Epithelial cell of esophagus (primary cell): ENCODE measurements at places on chromosomes 3 and 15.
A peak's percentile ranks its signal among the peaks of the same experiment; 100 is the strongest.

GRCh38 chr3:20346916-20347315 lies 160.9 kb upstream of the SGO1 start:
- no peak for DNase-seq

DNA sequence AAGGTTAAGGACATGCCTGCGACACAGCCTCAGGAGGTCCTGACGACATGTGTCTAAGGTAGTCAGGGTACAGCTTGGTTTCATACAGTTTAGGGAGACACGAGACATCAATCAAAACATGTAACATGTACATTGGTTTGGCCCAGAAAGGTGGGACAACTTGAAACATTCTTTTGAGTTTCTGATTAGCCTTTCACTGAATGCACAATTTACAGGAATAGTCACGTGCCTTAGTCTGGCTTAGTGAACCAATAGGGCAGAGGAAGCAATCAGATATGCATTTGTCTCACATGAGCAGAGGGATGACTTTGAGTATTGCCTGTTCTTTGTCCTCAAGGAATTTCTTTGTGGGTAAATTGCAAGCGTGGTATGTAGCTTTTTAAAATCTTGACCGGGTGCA lies 24.5 kb upstream of the HDAC11 start:
- no peak for DNase-seq

- no peak for DNase-seq
Measured at GRCh38 chr3:180828001-180828720, 84.3 kb upstream of the FXR1 start.

DNA sequence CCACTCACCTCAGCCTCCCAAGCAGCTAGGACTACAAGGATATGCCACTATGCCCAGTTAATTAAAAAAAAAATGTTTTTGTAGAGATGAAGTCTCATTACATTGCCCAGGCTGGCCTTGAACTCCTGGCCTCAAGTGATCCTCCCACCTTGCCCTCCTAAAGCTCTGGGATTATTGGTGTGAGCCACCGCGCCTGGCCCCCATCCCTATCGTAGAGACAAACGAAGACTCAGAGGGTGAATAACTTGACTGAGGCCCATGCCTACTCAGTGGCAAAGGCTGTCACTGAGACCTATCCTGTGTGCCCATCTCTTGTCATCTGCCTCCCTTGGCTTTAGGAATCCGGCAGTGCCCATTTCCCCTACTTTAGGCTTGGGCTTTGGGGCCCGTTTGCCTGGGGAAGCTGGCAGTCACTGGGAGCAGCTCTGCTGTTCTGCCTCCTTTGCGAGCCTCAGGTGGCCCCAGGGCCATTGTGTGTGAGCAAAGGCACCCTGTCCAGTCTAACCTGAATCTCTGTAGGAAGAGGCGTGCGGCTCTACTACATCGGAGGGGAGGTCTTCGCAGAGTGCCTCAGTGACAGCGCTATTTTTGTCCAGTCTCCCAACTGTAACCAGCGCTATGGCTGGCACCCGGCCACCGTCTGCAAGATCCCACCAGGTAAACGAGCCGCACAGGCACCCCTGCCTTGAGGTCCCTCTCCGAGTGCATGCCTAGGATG lies 70.1 kb downstream of the AAGAB start:
- no peak for DNase-seq

DNA sequence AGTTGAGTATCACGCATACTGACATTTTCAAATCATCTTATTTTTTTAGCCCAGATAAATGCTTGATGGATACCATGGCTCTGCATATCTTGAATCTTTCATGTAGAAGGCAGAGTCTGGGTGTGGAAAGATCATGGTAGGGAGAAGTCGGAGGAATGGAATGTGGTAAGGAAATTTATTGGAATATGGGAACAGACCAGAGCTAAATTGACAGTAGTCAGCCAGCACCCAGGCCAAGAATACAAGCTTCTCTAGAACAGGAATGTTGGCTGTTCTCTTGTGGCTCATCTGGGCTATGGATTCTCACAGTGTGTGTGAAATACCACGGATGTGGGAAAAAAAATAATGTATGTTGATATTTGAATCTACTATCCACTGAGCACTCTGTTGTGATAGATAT lies 305.7 kb upstream of the COL8A1 start:
- DNase-seq = no peak

- DNase-seq = peak; percentile 73
Measured at GRCh38 chr15:32852771-32853170, 135.0 kb downstream of the GREM1 start.

DNA sequence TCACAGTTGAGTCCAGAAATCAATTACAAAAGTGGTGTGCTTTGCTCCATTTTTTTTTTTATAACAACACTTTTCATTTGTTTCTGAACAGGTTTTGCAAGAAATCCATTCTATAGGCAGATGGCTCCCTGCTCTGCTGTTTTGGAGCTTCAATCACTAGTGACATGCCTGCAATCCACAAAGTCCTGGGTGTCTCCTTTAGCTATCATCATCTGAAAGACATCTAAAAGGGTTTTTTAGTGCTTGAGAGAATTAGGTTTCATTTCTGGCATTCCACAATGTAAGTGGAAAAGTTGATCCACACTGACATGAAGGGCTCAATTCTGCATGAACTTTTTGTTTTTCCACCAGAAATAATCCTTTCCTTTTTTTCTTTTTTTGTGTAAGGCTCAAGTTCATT lies 24.0 kb upstream of the MEIS2 start:
- no peak for DNase-seq

DNA sequence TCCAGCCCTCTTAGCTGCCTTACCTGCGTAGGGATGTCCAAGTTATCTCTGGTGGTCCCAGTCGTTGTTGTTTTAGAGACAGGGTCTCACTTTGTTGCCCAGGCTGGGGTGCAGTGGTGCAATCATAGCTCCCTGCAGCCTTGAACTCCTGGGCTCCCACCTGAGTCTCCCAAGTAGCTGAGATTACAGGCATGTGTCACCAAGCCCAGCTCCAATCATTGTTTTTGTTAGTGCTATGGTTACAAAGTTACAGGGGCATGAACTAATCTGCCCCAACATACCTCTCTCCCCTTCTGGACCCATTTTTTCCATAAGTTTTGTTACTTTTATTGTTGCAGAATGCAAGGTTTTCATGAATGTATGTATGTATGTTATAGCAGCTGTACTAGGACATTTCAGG lies 54.7 kb downstream of the CTDSPL2 start:
- no peak for DNase-seq

- no peak for DNase-seq
Measured at GRCh38 chr3:43287500-43287873, 1.1 kb downstream of the SNRK start.

DNA sequence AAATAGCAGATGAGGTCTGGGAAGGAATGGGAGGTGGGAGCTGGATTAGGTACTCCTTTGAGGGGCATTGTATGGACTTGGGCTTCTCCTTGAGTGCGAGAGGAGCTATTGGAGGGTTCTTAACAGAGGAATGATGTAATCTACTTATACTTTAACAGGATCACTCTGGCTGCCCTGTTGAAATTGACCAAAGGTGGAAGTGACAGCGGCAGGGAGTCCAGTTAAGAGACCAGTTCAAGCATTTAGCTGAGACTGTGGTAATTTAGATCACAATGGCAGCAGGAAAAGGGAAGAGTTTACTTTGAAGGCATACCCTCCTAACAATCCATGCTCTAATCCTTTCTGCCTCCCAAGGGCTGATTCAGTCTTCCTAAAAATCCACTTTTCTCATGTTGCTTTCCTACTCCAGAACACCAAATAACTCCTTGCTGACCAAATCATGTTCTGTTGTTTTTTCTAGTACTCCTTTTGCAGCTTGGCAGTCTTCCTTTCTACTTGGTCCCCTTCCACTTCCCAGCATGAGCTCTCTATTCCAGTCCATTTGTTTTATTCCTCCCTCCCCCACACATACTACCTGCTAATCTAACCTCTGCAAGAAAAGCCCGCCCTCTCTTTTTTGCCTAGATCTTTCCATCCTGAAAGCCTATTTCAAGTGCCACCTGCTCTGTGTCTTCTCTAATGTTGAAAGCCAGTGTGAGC lies 139.4 kb downstream of the NECTIN3 start:
- DNase-seq = no peak

DNA sequence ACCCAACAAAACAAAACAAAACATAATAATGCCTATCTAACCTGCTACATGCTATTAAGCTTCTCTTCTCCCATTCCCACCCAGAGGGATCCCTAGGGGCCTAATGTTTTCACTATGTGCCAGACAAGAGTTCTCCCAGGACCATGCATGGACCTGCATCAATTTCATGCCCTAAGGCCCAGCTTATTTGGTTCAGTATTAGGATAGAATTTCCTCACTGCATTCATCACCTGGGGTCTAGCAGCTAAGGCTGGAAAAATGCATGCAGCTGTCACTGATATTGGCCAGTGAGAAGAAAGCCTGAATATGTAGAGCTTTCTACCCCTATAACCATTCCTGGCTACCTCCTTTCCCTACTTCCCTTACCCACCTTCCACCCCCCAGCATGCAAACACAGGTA lies 2.0 kb upstream of the HCLS1 start:
- no peak for DNase-seq

GRCh38 chr15:57323806-57324589 lies 52.3 kb upstream of the CGNL1 start:
- DNase-seq = peak; percentile 89

DNA sequence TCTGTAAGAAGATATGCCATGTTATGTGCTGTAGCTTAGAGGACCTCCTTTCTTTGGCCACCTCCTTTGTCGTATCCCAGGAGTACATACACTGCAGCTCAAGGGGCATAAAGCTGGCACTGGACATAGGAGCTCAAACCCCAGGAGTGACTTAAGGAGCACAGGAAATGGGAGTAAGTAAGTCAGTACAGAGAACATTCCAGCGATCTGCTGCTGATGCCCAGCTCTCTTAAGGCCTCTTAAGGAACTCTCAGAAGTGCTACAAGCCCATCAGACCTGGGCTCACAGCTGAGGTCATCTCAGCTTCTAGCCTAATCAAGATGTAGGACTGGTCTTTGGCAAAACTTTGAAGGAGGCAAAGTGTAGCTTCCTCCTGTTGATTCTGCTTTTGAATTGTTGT lies 21.6 kb upstream of the ACTL6A start:
- no peak for DNase-seq

GRCh38 chr3:41794748-41795589 lies 166.9 kb downstream of the ULK4 start:
- no peak for DNase-seq

- peak; percentile 10 for DNase-seq
Measured at GRCh38 chr3:173584093-173584837, 186.7 kb downstream of the NLGN1 start.

DNA sequence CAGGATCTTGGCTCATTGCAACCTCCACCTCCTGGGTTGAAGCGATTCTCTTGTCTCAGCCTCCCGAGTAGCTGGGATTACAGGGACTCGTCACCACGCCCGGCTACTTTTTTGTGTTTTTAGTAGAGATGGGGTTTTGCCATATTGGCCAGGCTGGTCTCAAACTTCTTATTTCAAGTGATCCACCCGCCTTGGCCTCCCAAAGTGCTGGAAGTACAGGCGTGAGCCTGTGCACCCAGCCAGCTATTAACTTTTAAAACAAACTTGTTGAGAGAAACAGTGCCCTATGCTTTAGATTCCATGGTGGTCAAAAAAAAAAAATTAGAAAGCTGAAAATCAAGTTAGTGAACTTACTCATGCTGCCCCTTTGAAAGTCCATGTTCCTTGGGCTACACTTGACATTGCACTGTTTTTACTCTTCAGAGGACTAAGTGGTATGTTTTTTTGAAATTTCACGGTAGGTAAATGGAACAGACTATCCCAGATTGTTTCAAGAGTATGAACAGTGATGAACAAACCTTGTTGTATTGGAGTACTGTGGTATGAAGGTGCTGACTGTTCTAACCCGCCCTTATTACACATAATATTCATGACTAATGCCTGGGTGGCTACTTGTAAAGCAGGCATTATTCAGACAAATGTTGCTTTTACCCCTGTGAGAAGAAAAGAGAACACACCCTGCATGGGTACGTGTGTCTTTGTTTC lies 206.9 kb downstream of the KLHL25 start:
- DNase-seq = peak; percentile 95

GRCh38 chr15:55240125-55240760 lies 43.5 kb upstream of the RSL24D1 start:
- no peak for DNase-seq

- DNase-seq = no peak
Measured at GRCh38 chr3:53806182-53807116, 39.8 kb downstream of the CHDH start.

GRCh38 chr3:46538803-46539442 lies 27.2 kb downstream of the LRRC2 start:
- DNase-seq = no peak

DNA sequence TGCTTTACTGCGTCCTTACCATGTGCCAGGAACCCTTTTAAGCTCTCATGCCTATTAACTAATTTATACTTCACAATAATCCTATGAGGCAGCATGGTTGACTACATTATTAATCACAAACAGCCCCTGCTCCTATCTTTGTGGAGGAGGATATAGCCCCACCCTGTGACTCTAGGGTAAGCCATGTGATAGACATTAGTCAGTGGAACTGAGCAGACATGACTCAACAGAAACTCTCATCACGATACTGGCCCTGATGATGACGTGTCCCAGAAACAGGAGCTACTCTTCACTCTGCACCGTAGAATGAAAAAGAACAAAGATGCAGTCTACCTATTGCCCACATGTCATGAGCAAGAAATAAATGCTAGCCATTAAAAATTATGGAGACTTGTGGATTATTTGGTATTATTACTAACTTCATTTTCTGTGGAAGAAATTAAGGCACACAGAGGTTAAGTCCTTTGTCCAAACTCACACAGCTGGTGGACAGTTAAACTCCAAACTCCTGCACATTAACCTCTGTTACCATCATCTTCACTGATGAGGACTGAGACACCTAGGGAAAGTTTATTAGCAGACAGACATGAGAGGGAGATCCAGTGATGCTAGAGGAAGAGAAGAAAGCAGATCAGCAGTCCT lies 51.2 kb downstream of the CFAP20DC start:
- DNase-seq = peak; percentile 100

GRCh38 chr3:126967386-126967785 lies 15.5 kb upstream of the PLXNA1 start:
- no peak for DNase-seq

DNA sequence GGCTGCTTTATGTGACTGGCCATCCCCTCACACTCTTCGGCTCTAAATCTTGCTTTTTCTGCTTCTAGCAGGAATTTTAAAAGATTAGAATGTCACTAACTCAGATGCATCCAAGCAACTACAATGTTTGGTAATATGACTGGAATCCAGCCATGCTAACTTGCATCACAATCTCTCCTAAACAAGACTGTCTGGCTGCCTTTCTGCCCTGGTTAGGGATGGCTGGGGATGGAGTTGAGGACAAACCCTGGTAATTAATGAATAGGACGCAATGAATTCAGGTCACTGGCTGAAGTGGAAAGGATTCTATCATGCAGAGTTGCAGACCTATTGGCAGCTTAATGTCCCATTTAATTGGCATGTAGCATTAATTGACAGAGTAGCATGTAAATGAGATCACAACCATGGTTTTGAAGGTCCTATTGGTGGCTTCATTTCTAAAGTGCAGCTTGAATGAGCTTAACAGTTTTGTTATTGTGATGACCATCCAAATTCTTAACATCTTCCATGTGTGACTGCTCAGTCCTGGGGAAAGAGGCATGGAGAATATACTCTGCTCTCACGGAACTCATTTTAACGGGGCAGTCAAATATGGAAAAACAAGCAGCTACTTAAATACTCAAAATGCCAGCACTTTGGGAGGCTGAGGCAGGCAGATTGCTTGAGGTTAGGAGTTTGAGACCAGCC lies 21.7 kb downstream of the NMNAT3 start:
- peak; percentile 42 for DNase-seq
